T-cell (primary cell): ENCODE measurements at places on chromosomes 1 and 21. TPM values are rescaled to one million over a fixed set of nuclear protein-coding genes. Genes with fewer than 3 reads are reported as not detected.

The NBL1 gene
- total RNA-seq = 13.4 TPM

The RHCE gene
- total RNA-seq = not detected

The PADI2 gene
- total RNA-seq = 0.23 TPM

The TFF1 gene
- total RNA-seq = 1.3 TPM

The CELA2A gene
- 1.3 TPM for total RNA-seq

The CLCA4 gene
- not detected for total RNA-seq

The LAMB3 gene
- total RNA-seq = 1.2 TPM

The RNF187 gene
- 94.9 TPM for total RNA-seq

DNA sequence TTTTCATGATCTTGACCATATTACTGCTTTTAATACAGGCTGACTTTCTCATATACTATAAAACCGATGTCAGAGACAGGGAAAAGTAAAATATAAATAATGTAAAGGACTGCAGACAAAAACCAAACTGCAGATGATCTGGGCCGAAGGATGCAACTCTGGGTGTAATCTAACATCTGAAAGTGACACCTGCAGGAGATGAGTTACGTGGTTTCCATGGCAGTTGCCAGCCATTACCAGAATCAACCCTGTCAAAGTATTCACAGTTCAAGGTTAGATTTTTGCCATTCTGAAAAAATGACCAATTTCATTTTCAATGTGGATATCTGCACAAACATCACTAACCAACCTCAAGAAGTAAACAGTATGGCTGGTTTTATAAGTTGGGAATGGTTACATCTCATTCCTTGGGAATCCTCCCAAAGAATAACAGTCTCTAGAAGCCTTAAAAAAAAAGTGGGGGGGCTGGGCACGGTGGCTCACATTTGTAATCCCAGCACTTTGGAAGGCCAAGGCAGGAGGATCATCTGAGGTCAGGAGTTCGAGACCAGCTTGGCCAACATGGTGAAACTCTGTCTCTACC is 27.7 kb downstream of the DNAJC11 start:
- no peak for DNase-seq

- DNase-seq = no peak
Observed at GRCh38 chr1:43493661-43494450, 36.8 kb upstream of the PTPRF start.

DNA sequence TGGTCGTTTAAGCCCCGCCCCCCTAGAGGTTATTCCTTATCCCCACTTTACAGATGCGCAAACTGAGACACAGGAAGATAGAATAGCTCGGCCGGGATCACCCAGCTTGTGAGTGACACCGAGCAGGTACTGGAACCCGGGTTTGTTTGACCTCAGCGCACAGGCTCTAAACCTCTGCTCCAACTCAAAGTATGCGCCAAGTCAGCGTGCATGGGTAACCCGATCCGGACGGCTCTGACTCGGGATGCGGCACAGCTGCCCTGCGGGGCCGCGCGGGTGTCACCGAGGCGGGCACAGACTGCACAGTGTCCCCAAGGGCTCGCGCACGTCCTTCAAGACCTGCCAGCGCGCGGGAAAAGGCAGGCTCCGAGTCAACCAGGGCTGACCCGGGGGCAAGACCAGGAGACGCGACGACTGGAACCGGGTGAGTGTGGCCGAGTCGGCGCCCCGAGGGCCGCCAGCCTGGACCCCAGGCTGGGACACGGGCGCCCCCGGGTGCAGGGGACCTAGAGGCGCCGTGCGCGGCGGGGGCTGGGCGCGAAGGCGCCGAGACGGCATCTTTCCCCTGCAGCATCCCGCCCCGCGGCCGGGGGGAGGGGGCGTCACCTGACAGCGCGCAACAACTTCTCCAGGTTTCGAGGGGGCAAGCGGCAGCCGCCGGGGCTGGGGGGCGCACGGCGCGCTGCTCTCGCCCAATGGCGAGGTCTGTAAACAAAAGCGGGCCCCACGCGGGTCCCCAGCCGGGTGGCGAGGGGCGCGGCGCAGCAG is 101.9 kb upstream of the SOD1 start:
- peak; percentile 7 for DNase-seq

- no peak for DNase-seq
Observed at GRCh38 chr1:235876402-235876841, 9.7 kb upstream of the LYST start.

DNA sequence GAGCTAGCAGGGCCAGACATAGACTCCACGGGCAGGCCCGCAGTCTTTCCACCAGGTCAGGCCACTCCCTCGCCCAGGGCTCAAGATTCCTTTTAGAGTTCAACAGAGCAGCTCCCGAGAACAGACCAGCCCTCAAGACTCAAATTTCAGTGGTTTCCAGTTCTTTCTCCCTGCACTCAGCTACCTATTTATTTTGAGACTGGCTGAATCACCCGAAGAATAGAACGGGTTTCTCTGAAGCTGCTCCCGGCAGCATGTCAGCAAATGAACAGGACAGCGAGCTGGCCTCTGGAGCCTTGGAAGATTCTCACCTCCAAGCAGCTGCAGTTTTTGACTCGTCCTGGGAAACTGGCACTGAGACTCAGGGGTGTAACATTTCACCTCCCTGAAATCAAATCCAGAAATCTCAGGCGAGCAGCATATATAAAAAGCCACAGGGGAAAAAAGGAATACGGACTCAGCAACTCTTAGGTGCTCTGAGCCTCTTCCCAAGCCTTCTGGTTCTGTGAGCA is 177.9 kb downstream of the CLIC6 start:
- no peak for DNase-seq

DNA sequence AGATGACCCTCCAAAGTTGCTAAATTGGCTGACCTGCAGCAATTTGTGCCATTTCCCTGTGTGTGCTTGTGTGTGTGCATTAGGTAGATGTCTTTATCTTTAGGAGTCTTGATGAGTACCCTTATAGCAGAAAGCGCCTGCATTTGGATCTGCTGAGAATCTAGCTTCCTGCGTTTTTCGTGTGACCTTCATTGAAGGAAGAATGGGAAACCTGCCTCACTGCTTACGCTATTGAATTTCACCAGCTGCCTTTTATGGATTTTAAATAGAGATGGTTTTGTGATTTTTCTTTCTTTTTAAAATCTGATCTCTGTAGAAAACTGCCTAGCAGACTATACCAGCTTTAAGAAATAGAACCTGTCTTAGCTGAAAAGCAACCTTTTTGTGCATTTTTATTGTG is 124.5 kb downstream of the CACHD1 start:
- DNase-seq = no peak

DNA sequence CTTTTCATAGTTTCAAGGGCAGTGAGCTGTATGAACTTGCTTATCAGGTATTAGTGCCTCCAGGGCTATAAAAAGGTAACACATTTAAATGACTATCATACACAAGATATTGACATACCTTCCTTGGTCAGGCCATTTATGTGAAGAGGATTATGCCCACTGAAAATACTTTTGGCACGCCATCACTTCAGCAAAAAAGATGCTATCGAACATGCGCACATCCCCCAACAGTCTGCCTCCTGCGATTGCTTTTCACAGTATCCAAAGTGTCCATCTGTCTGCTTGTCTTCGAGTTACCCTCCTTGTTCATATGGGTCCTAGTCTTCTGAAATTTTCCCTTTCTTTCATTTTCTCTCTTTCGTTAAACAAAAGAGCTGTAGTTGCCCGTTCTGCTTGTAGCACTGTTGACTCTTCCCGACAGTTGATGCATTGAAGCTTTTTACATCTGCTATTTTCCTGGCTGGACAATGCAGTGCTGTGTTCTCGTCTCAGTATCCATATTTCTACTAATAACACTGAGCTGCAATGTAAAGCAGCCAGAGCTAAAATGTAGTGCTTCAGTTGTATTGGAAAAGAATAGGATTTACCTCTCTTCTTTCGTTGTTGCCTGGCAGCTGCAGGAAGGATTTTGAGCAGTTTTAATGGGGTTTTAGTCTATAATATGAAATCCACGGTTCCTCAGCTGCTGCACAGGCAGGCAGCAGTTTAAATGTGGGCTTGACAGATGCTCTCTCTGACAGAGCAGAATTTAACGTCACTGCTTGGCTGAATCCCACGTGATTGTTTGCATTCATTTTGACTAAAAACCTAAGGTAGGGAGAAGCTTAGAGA is at the start of gene B3GALT2:
B3GALT2 (minus strand) TSS at position 713 of the 831 bp plus-strand sequence. CDS start 5,051 bp downstream, outside the sequence.
- peak; percentile 13 for DNase-seq

DNA sequence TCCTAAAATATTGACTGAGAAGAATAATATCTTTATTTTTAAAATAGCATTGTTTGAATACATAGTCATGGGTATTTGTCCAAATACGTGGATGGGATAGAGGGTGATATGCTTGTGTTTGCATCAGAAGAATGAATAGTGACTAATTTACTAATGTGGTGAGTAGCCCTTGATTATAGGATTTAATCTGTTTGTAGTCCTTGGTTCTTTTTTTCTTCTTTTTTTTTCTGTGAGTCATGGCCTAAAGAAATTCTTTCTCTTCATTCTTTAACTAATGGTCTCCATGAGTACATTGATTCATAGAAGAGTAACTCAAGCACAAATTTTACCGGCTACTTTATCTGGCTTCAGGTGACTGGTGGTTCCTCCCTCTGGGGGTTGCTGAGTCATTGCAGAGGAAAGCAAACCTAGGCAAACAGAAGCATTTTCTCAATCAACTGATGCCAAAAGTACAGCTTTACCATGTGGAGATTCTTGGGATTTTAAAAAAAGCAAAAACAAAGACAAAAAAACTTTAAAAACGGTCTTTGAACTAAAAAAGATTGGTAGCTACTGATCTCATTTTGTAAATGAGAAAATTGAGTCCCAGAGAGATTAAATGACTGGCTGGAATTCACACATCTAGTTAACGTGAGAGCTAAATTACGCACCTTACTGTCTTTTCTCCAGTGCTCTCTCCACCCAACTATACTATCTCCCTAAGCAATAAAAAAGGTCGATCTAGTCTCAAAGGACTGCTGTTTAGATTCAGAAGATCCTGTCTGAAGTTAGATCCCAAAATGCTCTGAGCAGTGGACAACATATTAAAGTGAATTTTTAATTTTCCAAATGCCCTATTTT is 40.5 kb downstream of the AK5 start:
- DNase-seq = no peak

- no peak for DNase-seq
Observed at GRCh38 chr1:205595435-205595834, 36.4 kb downstream of the ELK4 start.

- DNase-seq = no peak
Observed at GRCh38 chr21:30444204-30444603, 4.1 kb downstream of the KRTAP15-1 start.

- DNase-seq = no peak
Observed at GRCh38 chr1:158154501-158154900, 26.2 kb upstream of the CD1D start.

- DNase-seq = no peak
Observed at GRCh38 chr1:53140451-53140850, 2.0 kb downstream of the SLC1A7 start.

GRCh38 chr1:209368864-209369598 is 214.5 kb upstream of the CAMK1G start:
- DNase-seq = no peak

DNA sequence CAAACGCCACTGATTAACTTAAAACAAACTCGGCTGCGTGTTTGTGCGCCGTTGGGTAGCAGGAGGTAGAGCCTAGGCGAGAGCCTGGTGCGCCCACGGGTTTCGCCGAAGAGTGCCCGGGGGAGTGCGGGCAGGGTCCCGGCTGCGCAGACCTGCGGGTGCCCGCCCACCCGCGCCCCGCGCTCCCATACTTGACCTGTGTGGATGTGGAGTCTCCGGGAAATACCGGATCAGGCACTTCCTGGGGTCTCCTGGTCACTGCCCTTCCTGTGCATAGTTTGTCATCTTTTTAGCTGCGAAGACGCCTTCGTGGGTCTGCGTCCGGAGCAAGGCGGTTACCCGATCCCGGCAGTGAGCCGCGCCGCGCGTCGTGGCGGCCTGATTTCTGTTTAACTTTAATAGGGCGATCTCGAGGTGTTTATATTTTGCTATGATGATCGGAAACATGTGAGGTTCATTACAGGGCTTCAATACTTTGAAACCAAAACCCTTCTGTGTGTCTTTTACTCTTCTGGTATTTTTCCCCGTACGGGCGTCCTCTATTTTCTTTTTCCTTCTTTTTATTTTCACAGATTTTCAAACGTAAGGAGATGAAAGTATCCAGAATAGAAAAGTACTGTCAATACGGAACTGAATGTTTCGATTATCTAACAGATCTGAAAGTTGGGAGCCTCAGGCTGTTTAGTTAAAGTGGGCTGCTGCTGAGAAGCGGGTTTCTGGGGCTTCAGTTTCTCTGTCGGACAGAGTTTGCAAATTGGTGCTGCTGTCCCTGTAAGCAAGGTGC is 15.2 kb downstream of the NR5A2 start:
- no peak for DNase-seq

GRCh38 chr1:48830715-48831114 is 54.0 kb upstream of the BEND5 start:
- no peak for DNase-seq

- DNase-seq = no peak
Observed at GRCh38 chr1:202216691-202217090, 23.1 kb downstream of the LGR6 start.

GRCh38 chr1:196960854-196961253 is 16.5 kb upstream of the CFHR5 start:
- DNase-seq = no peak
